ENCODE measurements at places on chromosomes 1 and 21.

- DNase-seq, result no peak
Measured at GRCh38 chr1:187456446-187456845, 627.7 kb downstream of the PLA2G4A start.

- no peak for DNase-seq
Measured at GRCh38 chr1:116835161-116835560, 74.6 kb upstream of the PTGFRN start.

DNA sequence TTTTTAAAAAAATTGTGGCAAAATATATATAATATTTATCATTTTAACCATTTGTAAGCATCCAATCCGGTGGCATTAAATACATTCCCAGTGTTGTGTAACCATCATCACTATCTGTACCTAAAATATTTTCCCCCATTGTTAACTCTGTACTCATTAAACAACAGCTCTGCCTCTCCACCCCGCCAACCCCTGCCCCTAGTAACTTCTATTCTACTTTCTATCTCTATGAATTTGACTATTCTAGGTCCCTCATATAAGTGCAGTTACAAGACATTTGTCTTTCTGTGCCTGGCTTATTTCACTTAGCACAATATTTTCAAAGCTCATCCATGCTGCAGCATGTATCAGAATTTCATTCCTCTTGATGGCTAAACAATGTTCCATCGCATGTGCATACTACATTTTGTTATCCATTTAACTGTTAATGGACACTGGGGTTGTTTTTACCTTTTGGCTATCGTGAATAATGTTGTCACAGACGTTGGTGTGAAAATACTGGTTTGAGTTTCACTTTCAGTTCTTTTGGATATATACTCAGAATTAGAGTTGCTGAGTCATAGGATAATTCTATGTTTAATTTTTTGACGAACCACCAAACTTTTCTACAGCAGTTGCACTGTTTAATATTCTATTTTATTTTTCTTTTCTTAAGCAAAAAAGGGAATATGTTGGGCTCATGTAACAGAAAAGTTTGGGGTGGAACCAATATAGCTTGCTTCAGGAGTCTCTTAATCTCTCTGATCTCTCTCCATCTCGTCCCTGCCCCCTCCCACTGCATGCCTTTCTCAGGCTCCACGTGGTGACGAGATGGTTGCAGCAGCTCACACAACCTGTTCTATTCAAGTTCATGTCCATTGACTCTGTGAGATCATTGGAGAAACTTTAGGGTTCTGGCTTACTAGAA lies 25.2 kb upstream of the RCAN1 start:
- DNase-seq, result peak; percentile 21

DNA sequence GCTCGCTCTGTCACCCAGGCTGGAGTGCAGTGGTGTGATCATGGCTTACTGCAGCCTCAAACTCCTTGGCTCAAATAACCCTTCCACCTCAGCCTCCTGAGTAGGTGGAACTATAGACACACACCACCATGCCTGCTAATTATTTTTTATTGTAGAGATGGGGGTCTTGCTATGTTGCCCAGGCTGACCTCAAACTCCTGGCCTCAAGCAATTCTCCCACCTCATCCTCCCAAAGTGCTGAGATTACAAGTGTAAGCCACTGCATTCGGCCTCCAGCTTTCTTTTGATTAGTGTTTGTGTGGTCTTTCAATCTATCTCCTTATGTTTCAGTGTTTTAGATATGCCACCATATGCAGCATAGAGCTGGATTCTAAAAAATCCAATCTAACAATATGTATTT lies 19.9 kb upstream of the CSF3R start:
- DNase-seq, result no peak

DNA sequence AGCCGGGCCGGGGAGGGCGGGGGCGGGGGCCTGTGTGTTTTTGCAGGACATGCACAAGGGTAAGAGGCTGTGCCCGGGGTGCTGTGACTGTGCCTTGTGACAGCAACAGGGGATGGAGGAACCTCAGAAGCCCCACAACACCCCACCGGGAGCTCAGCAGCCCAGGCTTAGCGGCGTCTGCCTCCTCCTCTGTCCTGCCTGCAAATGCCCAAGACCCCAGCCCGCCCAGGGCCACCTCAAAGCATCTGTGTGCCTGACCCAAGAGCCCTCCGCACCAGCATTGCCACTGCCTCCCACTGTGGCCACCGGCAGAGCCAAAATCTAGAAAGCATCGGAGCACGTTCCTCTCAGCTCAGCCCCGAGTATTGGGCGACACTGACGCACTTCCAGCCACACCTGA lies 2.7 kb upstream of the ACTRT2 start:
- DNase-seq, result no peak

DNA sequence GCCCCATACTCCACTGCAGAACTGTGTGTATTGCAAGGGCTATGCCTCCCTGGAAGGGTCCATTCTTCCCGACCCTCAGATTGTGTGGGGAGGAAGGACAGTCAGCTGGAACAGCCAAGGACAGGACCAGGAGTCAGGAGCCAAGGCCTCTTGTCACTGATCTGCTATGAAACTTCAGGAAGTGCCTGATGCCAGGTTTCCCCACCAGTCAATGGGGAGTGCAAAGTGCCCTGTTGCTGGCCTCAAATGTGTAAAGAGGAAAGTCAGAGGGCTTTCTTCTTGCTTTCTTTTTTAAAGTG lies 168.8 kb downstream of the GRIK3 start:
- no peak for DNase-seq

GRCh38 chr1:115073298-115074087 lies 15.8 kb downstream of the TSPAN2 start:
- DNase-seq, result no peak

- no peak for DNase-seq
Measured at GRCh38 chr1:170149241-170149640, 3.5 kb downstream of the NTMT2 start.

DNA sequence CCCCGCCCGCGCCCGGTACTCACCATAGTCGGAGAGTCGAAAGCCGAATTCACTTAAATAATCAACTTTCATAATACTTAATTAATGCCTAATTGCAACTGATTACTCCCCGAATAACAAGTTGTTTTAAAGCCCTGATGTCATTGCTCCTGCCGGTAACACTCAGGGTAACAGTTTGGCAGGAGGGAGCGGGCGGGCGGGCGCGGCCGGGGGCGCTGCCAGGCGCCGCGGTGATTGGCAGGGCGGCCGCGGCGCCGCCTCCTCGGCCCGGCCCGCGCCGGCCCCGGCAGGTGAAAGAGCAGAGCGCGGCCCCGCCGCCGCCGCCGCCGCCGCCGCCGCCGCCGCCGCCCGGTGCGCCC lies 102.2 kb downstream of the CASZ1 start:
- peak; percentile 79 for DNase-seq

GRCh38 chr1:223482766-223483165 lies 89.6 kb downstream of the CCDC185 start:
- DNase-seq, result peak; percentile 2

- no peak for DNase-seq
Measured at GRCh38 chr1:77413541-77414335, 131.9 kb downstream of the AK5 start.

DNA sequence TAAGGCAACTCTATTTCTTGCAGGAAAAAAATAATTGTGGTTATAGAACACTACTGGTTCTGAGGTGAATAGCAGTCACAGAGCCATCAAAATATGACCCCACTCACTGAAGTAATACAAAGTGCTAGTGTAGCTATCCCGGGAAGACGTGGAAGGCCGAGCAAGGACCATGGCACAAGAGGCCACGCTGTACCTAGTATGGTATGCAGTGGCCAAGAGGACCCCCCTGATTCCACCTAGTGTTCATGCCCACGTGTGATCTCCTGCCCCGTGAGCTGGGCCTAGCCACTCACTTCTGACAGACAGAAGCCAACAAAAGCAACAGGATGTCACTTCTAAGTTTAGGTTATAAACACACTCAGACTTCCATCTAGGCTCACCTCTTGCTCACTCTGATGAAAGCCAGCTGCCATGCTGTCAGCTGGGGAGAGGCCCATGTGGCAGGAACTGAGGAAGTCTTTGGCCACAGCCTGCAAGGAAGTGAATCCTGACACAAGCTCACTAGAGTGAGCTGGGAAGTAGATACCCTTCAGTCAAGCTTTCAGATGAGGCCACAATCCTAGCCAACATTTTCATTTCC lies 21.7 kb upstream of the LSS start:
- DNase-seq, result no peak

- no peak for DNase-seq
Measured at GRCh38 chr1:94999456-95000131, 72.7 kb upstream of the CNN3 start.

DNA sequence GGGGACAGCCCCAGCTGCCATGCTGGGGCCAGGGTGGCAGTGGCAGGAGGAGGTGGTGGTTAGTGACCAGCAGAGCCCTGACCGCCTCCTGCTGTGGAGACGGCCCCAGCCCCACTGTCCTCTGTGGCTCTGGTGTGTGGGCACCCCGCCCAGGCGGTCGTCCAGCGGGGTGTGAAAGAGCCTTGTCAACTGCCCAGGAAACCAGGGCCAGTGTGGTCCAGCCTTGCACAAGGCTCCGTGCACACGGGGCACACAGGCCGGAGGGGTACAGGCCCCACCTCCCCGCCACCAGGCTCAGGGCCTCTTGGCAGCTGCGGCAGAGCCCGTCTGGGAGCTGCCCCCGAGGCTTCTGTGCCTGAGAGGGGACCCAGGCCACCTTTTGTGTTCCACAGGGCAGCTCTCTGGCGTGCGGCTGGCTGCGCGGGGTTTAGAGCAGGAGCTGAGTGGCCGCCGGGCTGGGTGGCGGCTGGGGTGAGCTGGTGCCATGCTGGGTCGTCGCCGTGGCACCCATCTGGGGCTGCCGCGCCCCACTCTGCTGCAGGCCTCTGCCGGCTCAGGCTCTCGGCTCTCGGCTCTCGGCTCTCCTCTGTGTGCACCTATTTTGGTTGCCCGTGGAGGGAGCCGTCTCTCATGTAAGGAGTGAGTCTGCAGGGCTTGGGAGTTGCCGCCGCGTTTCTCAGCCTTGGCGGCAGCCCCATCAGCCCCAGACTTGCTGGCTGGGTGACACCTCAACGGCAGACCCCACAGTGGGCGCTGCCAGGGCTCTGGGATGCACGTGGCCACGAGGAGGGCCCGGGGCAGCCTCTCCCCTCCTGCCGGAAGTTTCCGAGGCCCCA lies 36.1 kb downstream of the SLX9 start:
- DNase-seq, result no peak

DNA sequence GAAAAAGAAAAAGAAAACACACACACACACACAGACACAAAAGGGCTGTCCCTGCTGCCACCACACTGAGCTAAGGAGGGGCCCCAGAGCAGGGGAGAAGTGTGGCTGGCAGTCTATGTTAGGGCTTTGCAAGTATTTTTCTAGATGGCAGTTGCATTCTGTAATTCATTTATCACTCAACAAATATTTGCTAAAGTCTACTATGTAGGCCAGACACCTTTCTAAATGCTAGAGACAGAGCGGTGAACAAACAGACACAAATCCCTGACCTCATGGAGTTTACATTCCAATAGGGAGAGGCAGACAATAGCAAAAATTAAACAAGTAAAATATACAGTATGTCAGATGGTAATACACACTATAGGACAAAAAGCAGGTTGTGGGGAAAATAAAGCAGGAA lies 20.2 kb downstream of the WDR64 start:
- no peak for DNase-seq

GRCh38 chr1:248373761-248374160 lies 1.8 kb upstream of the OR2T6 start:
- no peak for DNase-seq

GRCh38 chr1:26538480-26539412 lies 9.2 kb downstream of the RPS6KA1 start:
- peak; percentile 62 for DNase-seq

- no peak for DNase-seq
Measured at GRCh38 chr1:229893762-229894444, 173.1 kb upstream of the GALNT2 start.

DNA sequence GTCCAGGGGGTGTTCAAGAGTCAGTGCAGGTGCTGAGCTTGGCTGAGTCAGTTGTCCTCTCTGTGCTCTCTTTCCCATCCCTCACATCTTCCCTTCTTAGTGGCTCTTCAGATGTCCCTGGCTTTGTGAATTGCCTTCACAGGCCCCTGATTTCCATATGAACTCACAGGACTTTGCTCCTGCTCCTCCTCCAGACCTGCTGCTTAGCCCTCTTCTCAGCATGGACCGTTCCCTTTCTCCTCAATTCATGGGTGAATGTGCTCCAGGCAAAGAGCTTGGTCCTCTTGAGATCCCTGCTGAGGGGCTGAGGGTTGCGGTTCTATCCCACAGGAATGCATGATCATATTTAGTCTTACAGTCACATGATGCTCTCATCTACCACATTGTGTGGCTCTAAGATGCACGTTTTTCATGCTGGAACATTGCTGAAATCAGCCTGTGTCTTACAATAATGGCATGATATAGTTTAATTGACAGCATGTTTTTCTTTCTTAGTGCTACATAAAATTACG lies 30.5 kb downstream of the CACNA1E start:
- no peak for DNase-seq

GRCh38 chr1:2607641-2608091 lies 21.1 kb downstream of the PRXL2B start:
- no peak for DNase-seq

DNA sequence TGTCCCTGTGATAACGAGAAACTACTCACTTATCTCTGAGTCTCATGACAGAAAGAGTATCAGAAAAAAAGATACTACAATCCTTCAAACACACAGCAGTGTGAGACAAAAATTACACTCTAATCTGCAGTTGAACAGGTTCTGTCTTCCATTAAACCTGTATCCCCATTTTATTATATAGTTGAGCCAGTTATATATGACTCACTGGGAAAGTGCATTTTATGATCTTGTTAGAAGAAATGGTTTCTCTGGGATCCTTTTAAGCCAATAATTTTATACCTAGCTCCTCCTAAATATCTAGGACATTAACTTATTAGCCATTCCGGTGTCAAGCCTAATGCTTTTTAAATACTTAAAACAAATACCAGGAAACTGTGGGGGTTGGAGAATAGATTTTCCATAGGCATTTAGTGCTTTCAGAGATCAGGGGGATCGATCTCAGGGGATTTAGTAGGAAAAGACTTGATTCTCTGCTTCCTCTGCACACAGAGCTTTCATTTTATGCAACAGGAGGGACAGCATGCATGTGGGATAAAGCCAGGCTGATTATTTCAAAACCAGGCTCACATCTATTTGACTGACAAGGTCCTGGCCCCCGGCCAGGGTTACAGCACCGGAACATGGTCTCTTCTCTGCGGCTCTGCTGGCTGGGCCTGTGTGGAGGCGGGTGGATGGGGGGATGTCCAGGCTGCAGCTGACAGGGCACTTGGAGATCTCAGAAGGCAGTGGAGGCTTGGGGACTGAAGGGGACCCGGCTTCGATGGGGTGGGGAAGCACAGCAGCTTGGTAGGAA lies 310.6 kb downstream of the DISC1 start:
- DNase-seq, result no peak

DNA sequence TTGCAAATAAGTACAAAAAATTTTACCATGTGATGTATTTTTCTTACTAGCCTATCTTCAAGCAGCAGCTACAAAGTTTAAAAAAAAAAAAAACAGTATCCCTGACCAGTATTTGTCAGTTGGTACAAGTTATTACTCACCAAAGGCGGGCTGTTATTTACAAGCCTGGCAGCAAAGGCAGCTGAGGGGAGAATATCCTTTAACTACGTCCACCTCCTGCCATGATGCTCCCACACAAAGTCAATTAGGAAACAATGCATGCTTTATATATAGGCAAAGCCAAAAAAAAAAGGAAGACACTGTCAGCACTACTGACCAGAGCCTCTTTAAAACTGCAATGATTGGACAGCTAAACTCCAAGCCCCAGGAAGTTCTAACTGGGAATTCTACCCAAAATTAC lies 13.7 kb downstream of the PSMA5 start:
- no peak for DNase-seq

GRCh38 chr1:193569096-193569982 lies 382.9 kb upstream of the B3GALT2 start:
- peak; percentile 54 for DNase-seq

GRCh38 chr1:151130987-151131586 lies 15.3 kb downstream of the SEMA6C start:
- DNase-seq, result peak; percentile 79

Data from CD4-positive, alpha-beta T cell treated with Interleukin-10 for 1 hour (primary cell).